ENCODE measurements at places on chromosomes 11 and 22.

GRCh38 chr11:533586-534395 lies 1.6 kb downstream of the HRAS start:
- DNase-seq, result no peak

- no peak for DNase-seq
Observed at GRCh38 chr11:66056501-66056900, 4.3 kb downstream of the SF3B2 start.

DNA sequence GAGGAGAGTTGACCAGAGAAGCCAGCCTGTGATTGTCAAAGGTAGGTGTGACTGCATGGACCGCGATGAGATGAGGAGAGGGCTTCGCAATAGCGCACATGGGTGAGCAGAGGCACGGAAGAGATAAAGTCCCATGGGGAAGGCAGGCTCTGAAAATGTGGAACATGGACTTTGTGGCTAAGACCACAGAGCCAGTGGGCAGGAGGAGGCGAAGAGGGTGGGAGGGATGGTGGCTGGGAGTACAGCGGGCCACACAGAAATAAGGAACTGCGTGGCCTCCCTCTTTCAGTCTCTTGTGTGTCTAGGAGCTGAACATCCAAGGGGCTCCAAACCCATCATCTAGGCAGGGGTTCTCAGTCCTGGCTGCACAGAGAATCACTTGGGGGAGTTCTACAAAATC lies 98.6 kb downstream of the TENM4 start:
- no peak for DNase-seq

DNA sequence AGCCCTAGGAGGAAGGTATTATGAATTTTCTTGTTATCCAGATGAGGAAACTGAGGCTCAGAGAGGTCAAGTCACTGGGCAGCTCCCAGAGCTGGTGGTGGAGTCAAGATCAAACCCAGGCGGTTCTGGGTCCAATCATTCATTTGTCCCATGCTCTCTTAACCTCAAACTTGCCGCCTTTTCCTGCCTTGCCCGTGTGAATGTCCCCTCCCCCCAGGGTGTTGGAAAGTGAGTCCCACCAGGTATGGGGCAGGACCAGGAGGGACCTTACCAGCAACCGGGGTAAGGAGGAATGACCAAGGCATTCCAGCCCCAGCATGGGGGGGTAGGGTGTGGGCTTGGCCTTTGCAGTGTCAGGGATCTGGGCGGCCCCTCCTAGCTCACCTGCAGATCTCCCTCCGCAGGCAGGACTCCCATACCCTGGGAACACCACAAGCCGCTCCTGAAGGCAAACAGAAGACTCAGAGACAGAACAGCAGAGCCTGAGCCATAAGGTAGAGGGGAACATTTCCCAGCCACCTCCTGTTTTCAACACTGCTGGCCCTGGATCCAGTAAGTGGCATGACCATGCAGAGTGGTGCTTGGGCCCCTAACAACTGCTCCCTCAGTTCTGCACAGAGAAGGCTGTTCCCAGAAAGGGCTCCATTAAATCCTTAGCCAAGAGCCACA lies 41.2 kb upstream of the SYT7 start:
- DNase-seq, result no peak

- DNase-seq, result no peak
Observed at GRCh38 chr11:128803449-128804245, 63.4 kb downstream of the KCNJ1 start.

- DNase-seq, result no peak
Observed at GRCh38 chr22:19060356-19061009, 61.7 kb downstream of the DGCR2 start.

DNA sequence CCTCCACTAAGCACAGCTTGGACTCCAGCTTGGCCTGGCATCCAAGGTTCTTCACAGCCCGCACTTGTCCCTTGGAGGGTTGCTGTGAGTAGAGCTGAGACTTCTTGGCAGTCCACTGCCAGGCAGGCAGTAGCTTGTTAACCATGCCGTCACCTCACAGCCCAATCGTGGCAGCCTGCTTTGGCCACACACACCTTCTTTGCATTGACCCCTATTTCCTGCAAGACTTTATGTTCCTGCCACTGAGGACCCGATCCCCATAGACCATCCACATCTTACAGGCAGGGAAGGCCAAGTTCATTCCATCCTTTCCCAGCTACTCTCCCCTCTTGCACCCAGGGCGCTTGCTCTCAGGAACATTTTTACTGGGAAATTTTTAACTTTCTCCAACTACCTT lies 2.5 kb upstream of the PYGM start:
- no peak for DNase-seq

DNA sequence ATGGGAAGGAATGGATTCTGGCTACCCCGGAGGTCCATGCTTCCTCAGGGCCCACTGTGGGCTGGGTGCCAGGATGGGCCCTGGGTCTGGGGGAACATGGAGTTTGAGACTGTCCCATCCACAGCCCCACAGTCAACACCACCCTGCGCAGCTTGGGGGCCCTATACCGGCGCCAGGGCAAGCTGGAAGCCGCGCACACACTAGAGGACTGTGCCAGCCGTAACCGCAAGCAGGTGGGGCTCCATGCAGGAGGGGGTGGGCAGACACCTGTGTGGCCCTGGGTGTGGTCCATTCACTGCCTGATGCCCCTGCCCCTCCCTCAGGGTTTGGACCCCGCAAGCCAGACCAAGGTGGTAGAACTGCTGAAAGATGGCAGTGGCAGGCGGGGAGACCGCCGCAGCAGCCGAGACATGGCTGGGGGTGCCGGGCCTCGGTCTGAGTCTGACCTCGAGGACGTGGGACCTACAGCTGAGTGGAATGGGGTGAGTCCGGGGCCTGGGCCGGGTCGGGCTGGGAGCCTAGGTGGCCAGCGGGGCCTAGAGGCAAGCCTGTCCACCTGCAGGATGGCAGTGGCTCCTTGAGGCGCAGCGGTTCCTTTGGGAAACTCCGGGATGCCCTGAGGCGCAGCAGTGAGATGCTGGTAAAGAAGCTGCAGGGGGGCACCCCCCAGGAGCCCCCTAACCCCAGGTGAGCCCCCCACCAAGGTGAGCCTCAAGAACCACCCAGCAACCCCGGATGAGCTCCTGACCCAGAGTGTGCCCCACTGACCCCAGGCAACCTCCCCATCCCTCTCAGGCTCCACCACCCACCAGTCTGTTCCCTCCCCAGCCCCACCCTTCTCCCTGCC lies 2.7 kb upstream of the RAB1B start:
- DNase-seq, result no peak

DNA sequence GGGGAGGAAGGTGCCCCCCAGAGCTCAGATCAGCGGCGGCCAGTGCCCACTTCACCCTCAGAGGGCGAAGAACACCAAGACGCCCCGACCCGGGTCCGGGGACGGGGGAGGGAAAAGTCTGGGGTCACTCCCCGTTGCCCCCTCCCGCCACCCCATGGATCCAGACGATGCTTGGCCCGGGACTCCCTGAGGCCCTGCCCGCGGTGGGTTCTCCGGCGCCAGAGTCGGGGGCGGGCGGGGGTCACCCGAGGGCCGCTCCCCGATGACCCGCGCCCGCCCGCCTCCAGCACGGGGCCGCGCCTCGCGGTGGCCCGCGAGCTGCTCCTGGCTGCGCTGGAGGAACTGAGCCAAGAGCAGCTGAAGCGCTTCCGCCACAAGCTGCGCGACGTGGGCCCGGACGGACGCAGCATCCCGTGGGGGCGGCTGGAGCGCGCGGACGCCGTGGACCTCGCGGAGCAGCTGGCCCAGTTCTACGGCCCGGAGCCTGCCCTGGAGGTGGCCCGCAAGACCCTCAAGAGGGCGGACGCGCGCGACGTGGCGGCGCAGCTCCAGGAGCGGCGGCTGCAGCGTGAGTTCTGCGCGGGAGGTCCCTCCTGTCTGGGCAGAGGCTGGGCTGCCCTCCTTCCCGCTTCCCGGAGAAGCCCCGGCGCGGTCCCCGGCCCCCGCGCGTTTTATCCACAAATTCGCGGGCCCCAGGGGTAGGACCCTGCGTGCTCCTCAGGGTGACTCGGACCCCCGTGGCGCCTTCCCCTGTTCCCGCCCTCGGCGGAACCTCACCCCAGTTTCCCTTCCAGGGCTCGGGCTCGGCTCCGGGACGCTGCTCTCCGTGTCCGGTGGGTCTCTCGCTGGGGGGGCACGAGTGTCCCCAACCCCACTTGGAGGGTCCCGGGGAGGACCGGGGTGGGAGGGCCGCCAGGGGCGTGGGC lies 1.1 kb downstream of the NLRP6 start:
- DNase-seq, result no peak

DNA sequence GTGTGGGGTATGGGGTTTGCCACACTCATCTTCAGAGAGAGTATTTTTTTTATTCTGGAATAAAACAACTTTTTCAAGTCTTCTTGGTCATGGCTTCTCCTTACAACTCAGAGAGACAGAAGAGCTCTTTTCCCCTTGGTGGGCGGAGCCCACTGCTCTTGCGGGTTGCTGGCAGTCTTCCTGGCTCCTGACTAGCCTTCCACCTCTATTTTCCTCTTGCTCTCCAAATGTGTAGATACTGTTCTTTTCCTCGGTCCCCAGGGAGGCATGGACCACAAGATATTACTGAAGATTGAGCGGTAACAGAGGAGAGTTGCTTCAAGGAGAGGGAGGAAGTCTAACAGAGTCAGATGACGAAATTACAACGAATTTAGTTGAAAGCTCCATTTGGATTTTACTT lies 210.6 kb downstream of the NTM start:
- no peak for DNase-seq

GRCh38 chr11:66680966-66681645 lies 3.4 kb upstream of the RBM4B start:
- no peak for DNase-seq

- DNase-seq, result peak; percentile 61
Observed at GRCh38 chr11:123640677-123641494, 13.5 kb downstream of the SCN3B start.

GRCh38 chr11:18844753-18845367 lies 53.3 kb upstream of the PTPN5 start:
- DNase-seq, result peak; percentile 18
